ENCODE measurements at places on chromosomes 5 and 9. TPM values are rescaled to one million over a fixed set of nuclear protein-coding genes. Genes with fewer than 3 reads are reported as not detected.

GRCh38 chr5:173806270-173807035, 81.7 kb upstream of the CPEB4 start:
- DNase-seq: no peak

IFNK gene
- total RNA-seq: not detected

GRCh38 chr9:132160802-132161742, 786 bp upstream of the NTNG2 start:
- DNase-seq: peak; percentile 16

CCNJL gene
- 17.4 TPM for total RNA-seq

SPATA31D4 gene
- not detected for total RNA-seq

GRCh38 chr9:130443840-130444492, 795 bp upstream of the ASS1 start:
- no peak for DNase-seq

ABCA2 gene
- 23.4 TPM for total RNA-seq

GRCh38 chr5:155332618-155333017, 319.1 kb downstream of the KIF4B start:
- DNase-seq: no peak

IFNA21 gene
- total RNA-seq: not detected

ZDHHC12 gene
- 31.1 TPM for total RNA-seq

- DNase-seq: no peak
Measured at GRCh38 chr5:55983986-55984385, 10.8 kb downstream of the IL6ST start.

WNT8A gene
- not detected for total RNA-seq

DNA sequence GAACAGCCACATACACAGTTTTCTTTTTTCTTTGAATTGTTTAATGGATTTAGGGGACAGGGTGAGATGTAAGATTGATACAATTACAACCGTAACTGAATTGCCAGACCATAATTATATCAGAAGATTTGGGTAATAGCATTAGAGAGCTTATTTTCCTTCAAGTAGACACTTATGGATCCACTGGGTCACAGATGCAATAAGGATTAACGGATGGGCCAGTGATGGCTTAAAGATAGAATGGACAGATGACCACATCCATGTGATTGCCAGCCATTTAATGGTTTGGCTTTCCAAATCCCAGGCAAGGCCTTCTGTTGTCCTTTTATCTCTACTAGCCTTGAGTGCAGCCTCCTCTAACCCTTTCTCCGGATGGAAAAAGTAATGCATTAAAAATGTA, 94.7 kb upstream of the NUDT12 start:
- no peak for DNase-seq

SLC25A2 gene
- total RNA-seq: 0.39 TPM

DNA sequence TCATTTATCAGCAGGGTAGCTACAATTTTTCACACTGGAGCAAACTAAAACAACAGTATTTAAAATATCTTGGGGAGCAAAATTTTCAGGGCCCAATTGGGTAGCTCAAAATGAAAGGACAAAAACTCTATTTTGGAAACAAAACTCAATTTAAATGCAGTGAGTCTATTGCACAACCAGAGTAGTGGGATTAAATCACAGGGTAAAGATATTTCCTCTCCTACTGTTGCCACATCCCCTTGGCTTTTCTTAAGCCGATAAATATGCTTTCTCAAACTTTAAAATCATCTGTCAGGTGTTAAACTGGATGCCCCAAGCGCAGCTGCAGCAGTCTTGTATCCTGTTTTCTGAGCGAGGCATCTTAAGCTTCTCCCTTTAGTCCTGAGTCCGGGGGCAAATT, 1474.3 kb upstream of the CDH9 start:
- no peak for DNase-seq

DNA sequence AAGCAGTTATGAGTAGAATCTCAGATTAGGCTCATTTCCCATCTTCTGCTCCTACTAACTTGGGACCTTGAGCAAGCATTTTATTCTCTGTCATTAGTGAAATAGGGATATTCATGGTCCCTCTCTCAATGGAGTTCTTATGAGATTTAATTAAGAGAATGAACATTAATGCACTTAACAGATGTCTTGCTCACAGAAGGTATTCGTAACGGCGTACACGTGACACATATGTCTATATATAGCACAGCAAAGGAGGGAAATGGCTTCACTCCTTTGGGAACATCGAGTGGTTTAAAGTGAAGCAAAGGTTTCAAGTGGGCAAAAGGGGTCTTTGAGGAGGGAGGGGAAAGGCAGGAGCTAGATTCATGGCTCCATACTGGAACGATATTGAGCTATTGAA, 24.6 kb downstream of the KDM4C start:
- DNase-seq: no peak

LTC4S gene
- 0.95 TPM for total RNA-seq

- DNase-seq: no peak
Measured at GRCh38 chr5:168377525-168377924, 86.1 kb downstream of the WWC1 start.

DNA sequence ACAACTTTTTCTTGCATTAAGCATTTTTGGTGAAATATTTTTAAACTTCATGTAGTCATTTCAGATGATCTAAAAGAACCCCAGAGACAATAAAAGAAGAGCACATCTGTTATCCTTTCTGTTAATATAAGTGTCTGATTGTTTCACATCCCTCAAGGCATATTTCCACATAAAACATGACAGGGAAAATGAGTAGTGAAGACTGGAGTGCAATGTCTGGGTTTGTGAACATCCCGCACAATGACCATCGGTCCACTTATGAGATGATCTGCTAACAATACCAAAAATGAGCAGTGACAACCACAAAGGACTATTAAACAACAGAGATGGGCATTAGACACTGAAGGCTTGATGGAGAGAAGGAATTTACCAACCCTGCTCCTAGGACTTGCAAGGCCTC, 209.1 kb downstream of the NR2F1-AS1 start:
- no peak for DNase-seq

DNA sequence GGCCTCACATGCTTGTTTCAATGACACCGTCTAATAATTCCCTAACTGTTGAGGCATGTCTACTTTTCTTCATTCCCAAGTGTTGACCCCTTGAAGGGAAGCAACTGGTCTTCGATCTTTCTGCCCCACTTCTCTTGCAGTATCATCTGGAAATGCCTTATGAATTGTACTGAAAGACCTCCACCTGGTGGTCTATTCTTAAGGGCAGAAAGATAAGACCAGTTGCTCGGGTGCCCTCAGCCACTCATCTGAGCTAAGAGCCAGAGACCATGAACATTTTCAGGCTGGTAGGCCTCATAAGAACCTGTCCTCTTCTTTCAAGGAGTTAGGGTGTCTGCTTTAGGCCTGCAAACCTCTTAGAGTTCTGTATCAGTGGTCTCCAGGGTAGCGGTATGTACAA, 542.5 kb downstream of the CTNND2 start:
- DNase-seq: no peak

DNA sequence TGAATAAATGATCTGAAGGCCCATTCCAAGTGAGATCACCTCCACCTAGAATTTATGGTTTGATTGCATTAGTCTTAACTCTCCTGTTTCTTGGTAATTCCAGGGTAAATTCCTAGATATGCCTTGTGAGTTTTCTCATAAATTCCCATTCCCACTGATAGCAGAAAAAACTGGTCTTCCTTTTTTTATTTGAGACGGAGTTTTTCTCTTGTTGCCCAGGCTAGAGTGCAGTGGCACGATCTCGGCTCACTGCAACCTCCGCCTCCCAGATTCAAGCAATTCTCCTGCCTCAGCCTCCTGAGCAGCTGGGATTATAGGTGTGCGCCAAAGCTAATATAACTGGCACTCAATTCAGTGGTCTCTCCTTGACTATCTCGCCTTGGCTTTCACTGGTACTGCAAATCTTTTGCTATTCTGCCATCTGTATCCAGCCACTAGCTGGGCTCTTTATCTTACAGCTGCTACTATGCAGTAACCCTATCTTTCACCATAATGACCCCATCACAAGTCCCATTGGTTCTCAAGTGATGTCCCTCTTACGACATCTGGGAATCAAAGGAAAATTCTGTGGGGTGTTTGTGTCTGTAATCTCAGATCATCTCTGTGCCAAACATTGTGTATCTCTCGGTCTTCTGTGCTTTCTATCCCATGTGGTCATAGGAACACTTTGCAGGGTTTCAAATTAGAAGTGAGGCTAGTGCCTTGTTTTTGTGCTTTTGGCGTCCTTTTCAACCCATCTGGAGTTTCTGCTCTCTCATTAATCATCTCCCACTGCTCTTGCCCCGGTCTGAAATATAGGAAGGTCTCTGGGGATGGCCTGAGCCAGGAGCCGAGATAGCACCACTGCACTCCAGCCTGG, 14.4 kb downstream of the HNRNPK start:
- no peak for DNase-seq
